ENCODE measurements at places on chromosomes 5 and 9.

DNA sequence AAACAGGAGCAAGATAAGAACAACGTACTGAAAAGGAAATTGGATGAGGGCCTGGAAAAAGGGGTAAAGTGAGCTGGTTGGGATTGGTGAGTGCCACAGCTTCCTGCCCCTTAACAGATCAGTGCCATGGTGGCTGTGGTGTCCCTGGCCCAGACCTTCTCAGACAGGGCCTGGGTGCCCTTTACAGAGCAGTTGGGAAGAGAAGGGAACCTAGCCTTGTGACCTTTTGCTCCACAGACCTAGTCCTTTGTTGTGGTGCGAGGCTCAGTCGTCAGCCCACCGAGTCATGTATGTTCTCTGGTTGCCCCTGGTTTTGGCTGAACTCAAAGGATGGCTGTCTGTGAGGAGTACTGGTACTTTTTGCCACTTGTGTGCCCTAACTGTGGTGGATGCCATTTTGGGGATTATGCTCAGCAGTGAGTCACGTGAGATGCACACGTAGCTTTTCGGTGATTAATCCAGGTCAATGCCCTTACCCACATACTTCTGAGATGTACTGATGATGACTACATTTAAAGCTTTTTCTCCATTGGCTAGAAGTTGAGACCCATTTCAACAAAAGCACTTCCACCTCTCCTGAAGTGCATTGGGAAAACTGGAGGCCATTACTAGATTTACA is 48.4 kb downstream of the EXOSC2 start:
- no peak for DNase-seq

DNA sequence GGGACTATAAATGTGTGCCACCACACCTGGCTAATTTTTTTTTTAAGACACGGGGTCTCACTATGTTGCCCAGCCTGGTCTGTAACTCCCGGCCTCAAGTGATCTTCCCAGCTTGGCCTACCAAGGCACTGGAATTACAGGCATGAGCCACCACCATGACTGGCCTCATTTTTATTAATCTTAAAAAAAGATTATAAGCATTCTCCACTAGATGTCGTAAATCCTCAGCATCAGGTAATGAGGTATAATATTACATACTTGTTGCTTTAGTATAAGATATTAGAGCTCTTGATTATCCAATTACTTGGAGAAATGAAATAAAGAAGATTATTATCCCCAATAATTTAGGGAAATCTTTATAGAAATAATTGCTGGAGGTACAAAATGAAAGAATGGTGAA is 78.2 kb upstream of the HTR1A start:
- no peak for DNase-seq

- DNase-seq: no peak
These were observed 108.1 kb upstream of the IER5L start for GRCh38 chr9:129285979-129286772.

- no peak for DNase-seq
These were observed 3.1 kb upstream of the RGMB start for GRCh38 chr5:98770209-98770910.

DNA sequence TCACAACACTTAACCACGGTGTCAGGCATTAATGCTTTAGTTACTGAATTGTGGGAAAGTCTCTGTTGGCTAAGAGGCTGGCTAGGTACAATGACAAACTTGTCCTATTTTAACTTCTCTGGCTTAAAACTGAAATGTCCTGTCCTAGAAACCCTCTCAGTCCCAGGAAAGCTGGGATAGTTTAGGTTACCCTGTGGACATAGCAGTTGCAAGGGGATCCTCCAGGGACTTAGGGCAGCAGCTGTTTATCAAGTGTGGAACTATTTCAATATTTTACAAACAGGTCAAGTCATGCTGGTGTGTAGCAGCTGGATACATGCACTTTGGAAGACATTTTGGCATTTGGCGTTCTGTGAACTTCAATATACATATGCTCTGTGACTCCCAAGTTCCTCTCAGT is 95.0 kb upstream of the ARRDC3 start:
- no peak for DNase-seq

- no peak for DNase-seq
These were observed 15.8 kb downstream of the GABRB2 start for GRCh38 chr5:161530700-161531099.

- no peak for DNase-seq
These were observed 90.2 kb downstream of the DAPK1 start for GRCh38 chr9:87587864-87588263.

DNA sequence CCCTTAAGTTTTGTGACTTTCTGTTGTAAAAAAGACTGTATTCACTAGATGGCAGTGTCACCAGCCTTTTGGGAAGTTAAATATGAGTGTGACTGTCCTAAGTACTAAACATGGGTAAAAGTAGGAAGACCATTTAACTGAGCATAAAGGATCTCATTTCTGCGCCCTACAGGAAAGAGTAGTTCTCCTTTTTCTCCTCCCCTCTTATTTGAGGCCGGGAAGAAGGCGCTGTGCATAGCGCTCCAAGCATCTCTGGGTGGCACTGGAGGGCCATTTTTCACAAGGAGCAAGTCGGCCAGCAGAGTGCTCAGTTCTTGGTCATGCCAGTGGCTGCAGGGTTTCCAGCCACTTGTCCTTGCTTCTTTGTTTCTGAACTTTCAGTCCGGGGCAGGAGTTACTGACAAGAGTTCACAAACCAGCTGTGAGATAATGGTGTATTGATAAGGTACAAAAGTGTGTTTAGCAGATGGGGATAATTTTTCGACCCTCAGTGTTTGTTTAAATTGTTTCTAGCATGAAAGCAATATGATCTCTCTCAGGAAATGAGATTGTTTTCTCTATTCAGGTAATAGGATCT is 227.6 kb upstream of the DMRT1 start:
- DNase-seq: peak; percentile 61

Measured in fibroblast of skin of left biceps (primary cell).